Left renal pelvis (tissue), 4 donors: ENCODE measurements at places on chromosomes 1 and 21.
A peak's percentile ranks its signal among the peaks of the same experiment; 100 is the strongest.

DNA sequence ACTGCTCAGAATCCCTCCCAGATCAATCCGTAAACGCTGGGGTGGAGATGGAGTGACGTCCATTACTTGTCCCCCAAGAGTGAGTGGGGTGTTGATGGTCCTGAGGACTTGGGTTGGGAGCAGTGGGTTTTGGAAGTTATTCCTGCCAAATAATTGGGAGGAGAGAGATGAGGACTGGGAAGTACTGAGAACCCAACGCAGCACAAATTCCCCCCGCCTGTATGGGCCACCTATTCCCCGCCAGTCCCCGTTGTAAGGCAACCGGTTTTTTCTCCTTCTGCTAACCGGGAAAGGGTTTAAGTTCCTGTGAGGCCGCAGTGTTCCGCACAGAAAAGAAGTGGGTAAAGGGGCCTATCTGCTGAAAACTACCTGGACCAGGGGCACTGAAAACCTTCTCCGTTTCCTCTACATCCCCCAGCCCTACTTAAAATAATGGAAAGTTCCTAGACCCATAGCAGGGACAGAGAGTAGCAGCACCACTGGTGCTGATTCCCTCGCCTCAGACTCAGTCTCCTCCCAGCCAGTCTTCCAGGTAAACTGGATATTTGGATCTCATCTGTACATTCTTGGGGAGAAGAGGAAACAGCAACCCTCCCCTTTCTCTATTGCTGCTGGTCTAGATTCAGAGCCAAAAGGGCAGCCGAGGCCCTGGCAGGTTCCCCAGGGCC lies 738 bp downstream of the LURAP1 start:
- no peak for DNase-seq

GRCh38 chr1:96370757-96371156 lies 350.8 kb upstream of the PTBP2 start:
- DNase-seq = no peak

DNA sequence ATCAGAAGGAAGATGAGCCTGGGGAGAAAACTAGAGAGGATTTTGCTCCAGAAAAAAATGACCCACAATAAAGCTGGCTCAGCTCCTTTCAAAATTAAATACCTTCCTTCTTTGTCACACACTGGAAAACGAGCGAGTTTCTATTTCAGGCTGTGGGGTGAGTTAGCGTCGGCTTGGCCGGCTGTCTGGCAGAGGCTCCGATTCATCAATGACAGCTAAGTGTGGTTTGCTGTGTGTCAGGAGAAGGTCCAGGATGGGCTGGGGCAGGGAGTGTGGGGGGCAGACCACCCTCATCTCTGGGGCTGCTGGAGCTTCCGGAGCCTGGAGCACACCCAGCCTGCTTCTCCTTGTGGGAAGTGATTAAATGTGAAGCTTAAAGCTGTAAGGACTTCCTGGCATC lies 120.2 kb downstream of the ETS2 start:
- no peak for DNase-seq

- DNase-seq = no peak
Observed at GRCh38 chr1:157984469-157984868, 9.0 kb upstream of the KIRREL1 start.

GRCh38 chr21:46061950-46062349 lies 36.0 kb upstream of the COL6A2 start:
- DNase-seq = no peak

- no peak for DNase-seq
Observed at GRCh38 chr1:221035662-221036153, 156.5 kb downstream of the HLX start.

GRCh38 chr1:201384406-201384782 lies 6.9 kb upstream of the TNNT2 start:
- DNase-seq = no peak

GRCh38 chr1:17315542-17316130 lies 7.6 kb downstream of the PADI4 start:
- no peak for DNase-seq

DNA sequence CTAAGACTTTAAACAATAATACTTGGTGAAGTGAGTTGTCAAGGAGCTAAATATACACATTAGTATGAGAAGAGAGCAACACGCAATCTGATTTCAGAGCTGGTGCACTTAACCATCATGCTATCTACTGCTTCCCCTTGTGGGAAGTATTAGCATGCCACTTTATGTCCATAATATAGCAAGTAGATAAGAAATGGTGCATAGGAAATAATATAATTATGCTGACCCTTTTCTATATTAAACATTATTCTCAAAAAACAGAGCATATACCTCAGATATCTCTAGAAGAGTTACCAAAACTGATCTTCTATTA lies 63.4 kb downstream of the MAGI3 start:
- no peak for DNase-seq

DNA sequence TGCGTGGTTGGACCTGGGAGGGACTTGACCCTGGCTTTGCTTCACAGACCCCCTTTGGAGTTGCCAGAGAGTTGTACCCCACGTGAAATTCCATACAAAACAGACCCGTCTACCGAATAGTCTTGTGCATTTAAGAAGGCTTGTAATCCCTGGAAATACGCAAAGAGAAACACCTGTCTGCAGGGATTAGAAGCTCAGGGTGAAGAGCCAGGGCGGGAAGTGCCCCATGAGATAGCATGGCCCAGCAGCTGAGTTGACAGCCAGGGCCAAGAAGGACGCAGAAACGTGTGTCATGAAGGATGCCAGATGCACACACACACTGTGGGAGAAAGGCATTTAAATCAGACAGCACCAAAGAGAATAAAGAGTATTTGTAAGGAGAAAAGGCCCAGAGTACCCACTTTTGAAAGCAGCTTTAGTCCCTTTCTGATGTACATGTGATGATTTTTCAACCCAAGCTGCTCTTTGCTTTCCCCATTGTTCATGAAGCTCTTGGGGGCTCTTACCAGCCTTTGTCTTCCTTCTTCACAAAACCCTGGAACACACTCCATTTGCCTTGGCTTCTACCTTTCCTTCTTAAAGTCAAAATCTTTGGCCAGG lies 46.6 kb downstream of the PCP4 start:
- DNase-seq = no peak

DNA sequence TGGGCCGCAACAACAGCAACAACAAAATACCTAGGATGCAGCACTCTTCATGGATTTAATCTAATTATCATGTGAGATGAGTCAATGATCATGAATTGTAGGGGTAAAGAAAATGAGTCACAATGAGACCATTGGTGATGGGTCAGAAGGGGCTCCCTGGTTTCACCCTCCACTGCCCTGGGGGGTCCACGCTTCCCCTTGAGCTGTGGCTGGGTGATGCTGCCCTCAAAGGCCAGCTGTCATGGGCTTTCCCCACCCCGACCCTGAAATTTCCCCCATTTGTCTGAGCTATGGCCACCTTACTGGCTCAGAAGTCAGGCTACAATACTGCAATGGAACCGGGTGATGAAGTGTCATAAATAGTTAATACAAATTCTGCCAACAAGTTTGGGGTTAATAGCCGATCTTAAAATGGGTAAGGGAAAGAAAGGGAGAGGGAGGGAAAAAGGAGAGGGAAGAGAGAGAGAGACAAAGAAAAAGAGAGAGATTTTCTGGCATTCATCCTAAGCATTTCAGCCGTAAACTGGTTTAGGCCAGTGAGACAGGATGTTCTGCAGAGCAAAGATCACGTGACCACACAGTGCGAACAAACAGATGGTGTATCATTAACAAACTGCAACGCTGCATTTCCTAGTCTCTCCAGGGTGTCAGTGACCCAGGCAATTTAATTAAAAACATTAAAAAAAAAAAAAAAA lies 143.4 kb upstream of the ERRFI1 start:
- DNase-seq = peak; percentile 87

DNA sequence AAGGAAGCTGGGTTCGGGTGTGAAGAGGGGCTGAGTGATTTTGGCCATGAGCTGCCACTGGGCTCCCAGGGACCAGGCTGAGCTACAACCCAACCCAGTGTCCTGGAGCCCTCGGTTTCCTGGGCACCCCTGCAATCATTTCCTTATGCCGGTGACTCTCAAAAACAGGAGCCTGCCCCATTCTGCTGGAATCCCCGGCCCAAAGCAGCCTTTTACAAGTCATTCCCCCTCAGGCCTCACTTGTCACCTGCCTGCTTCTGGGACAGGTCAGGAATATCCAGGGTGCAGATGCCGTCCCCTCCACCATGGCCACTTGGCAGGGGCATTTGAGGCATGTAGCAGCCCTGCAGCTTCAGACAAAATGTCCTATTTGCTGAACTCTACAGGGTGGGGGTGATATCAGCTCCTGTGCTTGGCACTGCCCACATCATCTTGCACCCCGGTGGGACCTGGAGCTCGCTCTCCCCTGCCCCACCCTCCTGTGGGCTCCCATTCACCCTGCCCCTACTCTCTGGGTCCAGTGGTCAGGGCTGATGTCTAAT lies 30.0 kb downstream of the CDK18 start:
- DNase-seq = no peak

DNA sequence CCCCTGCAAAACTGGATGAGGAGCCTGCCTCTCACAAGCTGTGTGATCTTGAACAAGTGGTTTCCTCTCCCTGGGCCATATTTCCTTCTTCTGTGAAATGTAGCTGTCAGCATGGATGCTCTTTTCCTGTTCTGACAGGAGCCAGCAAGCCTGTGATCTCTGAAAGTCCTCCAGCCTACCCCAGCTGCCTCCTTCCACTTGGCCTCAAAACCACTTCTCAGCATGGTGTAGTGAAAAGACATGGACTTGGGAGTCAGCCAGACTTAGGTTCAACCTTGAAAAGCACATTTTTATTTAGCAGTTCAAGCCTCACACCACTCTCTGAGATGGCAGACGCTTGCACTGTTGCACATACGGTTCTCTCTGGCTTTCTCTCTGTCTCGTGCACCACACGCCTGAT lies 292.9 kb upstream of the DUSP10 start:
- no peak for DNase-seq

- no peak for DNase-seq
Observed at GRCh38 chr1:63871463-63871862, 97.6 kb downstream of the ROR1 start.

GRCh38 chr1:154799188-154799587 lies 70.9 kb downstream of the KCNN3 start:
- no peak for DNase-seq

DNA sequence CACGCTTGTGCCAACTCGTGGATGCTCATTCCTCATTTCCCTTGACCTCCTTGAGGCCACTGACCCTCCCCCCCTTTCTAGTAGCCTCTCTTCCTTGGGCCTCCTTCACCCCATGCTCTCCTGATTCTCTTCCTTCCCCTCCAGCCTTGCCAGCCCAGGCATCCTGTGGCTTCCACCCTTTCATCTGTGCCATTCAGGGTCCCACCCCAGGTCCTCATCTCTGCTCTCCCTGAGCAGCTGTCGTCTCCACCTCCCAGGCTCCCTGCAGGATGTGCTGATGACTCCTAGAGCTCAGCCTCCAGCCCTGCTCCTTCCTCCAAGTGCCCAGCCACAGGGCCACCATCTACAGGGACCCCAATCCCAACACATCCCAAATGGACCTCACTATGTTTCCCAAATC lies 197.4 kb downstream of the GRIK3 start:
- no peak for DNase-seq

DNA sequence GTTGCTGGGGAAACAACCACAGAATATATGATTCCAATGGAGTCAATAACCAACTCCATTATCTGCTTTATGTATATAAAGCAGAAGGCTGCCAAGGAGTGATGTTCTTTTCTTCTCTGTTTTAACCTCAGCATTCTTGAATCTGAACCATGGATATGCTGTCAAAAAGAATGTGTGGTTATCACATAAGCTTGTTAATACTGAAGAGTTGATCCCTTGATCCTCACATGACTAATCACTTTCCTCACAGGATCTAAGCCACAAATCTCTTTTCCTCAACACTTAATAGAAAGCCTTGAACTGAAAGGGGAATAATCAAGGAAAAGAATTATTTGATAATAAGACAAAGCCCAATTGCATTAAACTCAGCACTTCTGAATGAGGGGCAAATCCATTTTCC lies 271.3 kb upstream of the KIAA0040 start:
- no peak for DNase-seq

GRCh38 chr1:155205969-155206593 lies 1.6 kb downstream of the THBS3 start:
- DNase-seq = no peak
